ENCODE measurements at places on chromosomes 3 and 15.

DNA sequence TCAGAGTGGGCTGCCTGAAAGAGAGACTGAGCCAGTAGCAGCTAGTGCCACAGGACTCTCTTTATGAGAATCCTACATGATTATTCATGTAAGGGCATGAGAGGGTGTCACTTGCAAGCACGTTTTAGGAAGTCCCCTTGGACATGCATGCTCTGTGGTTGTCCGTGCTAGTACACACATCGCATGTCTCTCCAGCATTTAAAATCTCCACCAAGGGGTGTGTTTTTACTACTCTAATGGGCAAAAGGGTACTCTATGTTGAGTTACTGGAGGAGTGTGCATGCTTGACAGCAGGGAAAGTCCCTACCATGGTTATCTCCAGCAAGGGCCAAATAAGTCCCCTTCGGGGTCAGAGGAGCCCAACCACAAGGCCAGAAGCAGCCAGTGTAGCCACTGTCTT lies 70.7 kb downstream of the DCLK3 start:
- DNase-seq: no peak

- no peak for DNase-seq
Observed at GRCh38 chr3:185613016-185613415, 26.9 kb downstream of the SENP2 start.

DNA sequence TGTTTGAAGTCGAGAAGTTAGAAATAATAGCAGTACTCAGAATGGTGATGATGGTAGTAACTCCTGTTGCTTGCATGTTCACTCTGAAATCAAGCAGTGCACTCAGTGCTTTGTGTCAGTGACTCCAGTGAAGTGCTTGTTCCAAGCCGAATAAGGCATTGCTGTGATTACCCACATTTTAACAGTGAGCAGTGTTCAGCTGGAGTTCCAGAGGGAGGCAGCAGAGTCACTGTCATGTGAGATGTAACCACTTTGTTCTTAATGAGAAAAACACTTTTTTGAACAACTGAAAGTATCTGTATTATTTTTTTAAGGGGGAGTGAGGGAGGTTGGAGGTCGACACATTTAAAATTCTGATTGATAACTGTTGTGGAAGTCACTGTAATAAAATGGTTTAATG lies 3.7 kb downstream of the MDFIC2 start:
- peak; percentile 10 for DNase-seq

- DNase-seq: peak; percentile 31
Observed at GRCh38 chr15:99009741-99010330, 2.2 kb upstream of the PGPEP1L start.

GRCh38 chr15:78679089-78679511 lies 38.1 kb upstream of the CHRNB4 start:
- DNase-seq: no peak

DNA sequence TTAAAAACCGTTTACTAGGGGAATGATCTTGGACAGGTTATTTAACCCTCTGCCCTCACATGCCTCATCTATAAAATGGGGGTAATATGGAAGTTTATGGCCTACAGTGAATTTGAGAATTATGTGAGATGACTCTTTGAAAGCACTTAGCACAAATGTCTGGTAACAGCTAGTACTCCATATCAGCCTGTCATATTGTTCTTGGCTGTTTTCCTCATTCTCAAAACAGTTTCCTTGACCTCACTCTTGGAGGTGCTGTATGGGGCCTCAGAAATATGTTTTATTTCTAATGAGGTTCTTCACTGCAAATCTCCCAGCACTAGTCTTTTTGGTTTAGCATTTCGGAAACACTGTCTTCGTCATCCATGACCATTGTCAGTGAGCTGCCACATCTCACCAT lies 398.2 kb downstream of the FEZF2 start:
- no peak for DNase-seq

DNA sequence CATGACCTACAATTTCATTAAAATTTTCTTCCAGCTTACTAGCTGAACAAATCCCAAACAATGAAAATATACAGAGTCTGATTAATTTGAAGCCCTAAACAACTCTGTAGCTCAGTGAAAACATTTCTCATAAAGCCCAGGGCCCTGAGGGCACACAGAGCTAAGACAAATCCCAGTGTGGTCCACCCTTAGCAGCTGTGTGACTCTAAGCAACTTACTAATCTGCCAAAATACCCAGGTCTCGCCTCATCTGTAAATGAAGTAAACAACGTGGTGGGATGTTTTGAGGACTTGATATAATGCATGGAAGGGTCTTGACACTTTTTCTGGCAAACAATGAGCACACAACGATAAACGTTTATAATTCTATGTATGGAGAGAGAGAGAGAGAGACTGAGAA lies 158.4 kb downstream of the FHIT start:
- DNase-seq: no peak

- DNase-seq: no peak
Observed at GRCh38 chr3:61593446-61594029, 32.2 kb downstream of the PTPRG start.

DNA sequence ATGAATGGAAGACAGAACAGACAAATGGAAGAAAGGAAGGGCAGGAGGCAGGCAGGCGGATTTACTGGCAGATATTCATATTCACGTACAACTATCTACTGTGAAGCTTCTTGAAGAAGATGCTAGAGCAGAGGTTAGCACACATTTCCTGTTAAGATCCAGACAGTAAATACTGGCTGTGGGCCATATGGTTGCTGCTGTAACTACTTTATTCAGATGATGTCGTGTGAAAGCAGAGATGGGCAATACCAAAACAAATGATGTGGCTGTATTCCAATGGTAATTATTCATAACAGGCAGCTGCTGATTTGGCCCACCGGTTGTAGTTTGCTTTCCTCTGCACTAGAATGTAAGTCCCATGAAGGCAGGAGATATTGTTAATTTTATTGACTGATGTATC lies 115.7 kb upstream of the PRTG start:
- DNase-seq: no peak

DNA sequence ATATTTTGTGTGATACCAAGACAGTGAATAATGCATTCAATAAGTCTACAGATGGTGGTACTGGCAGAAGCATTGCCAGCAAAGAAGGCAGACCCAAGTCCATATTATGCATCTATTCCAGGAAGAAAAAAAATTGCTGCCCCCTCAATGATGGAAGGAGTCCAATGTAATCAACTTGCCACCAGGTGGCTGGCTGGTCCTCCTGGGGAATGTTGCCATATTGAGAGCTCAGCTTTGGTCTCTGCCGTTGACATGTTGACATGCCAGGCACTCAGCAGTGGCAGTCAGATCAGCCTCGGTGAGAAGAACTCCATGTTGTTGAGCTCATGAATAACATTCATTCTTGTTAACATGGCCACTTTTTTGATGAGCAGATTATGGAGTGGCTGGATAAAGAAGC lies 298.5 kb downstream of the IGSF11 start:
- DNase-seq: no peak

DNA sequence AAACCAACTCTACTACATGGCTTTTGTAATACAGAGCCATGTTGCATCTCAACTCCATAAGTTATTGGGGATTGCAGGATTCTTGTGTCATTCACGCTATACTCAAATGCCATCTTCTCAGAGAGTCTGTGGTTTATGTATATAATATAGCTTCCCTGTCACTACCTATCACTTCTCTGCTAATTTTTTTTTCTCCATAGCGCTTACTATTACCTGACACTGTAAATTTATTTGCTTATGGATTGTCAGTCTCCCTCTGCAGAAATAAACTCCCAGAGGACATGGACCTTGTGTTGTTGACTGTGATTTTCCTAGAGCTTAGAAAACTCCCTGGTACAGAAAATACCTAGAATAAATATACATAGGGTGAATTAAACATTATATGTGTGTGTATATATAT lies 990.5 kb downstream of the TBL1XR1 start:
- no peak for DNase-seq

- DNase-seq: no peak
Observed at GRCh38 chr3:187822402-187822801, 77.1 kb upstream of the BCL6 start.

- no peak for DNase-seq
Observed at GRCh38 chr15:76366714-76367113, 30.1 kb downstream of the ISL2 start.

GRCh38 chr3:37576996-37577395 lies 284.7 kb upstream of the CTDSPL start:
- no peak for DNase-seq

- no peak for DNase-seq
Observed at GRCh38 chr3:177300842-177301241, 103.6 kb upstream of the TBL1XR1 start.

DNA sequence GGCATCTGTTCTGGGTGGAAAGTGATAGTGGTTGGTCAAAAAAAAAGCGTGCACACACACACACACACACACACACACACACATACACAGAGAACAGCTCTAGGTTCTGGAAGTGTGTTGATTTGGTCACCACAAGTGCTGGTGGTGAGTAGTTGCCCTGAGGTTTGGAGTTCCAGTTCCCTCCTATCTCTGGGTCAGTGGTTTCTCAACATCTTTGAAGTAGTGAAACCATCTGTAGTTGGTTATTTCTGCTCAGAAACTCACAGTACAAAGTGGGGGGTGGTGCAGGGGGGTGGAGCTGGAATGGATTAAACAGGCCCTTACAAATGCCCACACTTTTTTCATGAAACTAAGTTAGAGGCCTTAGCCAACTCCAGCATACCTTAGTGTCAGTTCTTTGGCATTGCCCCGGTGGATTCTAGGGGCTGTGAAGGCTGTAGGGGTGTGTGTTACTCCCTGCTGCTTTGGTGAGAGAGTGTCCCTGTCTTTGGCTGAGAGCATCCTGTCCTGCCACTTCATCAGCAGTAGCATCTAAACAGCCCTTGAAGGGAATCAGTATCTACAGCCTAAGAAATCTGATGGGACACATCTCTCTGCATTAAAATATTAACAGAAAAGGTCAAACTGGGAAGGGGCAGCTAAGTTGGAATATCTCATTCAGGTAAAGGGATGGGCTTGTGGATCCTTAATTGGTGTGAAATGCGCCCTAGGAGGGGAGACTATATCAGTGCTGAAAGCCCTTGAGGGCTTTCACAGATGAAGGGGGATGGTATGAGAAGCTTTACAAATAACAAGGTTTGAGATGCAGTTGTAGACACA lies 20.6 kb downstream of the SMAD3 start:
- DNase-seq: peak; percentile 35

DNA sequence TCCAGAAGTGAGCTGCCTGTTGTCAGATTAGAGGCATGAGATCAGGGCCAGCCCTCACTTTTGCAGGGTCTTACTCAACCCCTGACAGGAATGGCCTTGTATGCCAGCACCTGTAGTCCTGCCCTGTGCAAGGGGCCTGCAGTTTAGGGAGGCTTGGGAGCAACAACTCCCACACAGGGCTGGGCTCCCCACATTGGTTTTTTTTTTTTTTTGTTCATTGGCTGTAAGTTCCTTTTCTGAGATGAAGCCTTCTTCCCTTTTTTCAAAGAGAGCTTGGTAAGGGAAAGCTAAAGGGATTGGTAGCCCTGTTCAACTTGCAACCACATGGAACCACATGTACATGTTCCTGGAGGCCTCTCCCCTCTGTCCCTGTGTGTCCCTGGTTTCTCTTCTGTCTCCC lies 46.4 kb downstream of the TNFAIP8L3 start:
- no peak for DNase-seq

GRCh38 chr3:175199961-175200360 lies 340.8 kb downstream of the NAALADL2 start:
- DNase-seq: peak; percentile 22

DNA sequence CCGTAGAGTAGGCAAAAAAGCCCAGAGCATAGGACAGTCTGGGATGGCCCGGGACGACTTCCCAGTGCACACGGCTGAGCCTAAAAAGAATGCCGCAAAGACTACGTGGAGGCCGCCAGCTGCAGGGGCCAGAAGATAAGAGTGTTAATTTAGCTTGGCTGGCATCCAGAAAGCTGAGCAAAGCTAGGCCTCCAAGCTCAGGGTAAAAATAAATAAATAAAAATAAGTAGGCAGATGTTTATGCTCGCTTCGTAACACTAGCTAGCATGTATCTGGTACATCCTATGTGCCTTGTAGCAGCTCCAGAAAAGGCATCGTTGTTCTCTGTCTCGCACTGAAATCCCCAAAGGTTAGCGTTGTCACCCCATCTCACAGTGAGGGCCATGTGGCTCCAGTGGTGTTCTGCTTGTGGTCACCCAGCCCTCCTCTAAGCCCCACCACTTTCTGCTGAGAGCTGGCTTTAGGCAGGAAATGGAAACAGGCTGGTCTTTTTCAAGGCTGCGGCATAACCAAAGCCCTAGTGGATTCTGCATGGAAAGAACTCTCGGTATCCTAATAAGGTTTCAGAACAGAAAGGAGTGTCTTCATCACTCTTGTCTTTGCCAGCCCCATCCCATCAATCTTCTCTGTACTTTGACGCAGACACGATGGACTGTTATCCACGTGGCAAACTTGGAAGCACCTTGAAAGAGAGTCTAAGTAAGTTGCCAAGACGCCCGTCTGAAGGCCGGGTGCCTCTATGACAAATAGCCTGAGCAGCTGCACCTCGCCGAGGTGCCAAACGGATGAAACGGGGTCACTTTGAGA lies 58.1 kb upstream of the MEF2A start:
- DNase-seq: peak; percentile 74

- DNase-seq: no peak
Observed at GRCh38 chr15:63968122-63968524, 78.2 kb downstream of the DAPK2 start.

DNA sequence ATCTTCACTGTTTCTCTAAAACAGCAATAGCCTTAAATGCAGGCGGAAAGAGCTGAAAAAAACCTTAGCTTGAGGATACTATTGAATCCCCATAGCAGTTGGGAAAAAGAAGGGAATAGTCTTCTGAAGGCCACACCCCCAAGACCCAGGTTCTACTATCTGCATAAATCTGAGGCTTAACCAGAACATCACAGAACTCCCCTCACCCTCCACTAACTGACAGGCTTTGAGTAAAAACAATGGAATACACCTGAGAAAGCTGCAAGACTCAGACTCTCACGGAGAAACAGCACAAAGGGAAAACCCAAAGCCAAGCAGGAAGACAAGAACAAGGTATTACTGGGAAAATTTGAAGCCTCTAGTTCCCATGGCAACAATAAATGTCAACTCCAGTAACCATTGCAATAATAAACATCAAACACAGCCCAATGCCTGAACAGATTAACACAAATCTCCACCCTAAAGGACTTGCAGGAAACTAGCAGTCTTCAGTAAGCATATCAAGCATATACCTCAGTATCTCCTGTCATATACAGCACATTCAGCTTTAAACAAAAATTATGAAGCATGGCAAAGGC lies 56.4 kb downstream of the TMCC1 start:
- DNase-seq: no peak

DNA sequence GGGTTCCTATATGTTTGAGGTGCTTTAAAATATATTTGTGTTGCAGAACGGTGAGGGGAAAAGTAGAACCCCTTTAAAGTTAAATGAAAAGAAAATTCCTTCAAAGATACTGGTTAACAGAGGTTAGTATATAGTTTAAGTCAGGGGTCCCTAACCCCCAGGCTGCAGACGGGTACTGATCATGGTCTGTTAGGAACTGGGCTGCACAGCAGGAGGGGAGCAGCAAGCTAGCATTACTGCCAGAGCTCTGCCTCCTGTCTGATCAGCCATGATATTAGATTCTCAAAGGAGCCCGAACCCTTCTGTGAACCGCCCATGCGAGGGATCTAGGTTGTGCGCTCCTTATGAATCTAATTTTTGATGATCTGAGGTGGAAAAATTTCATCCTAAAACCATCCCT lies 37.5 kb upstream of the RFX7 start:
- no peak for DNase-seq

Data from muscle of back (tissue), 13 donors.